Fibroblast of the conjunctiva (primary cell): ENCODE measurements at places on chromosomes 3 and 15.

DNA sequence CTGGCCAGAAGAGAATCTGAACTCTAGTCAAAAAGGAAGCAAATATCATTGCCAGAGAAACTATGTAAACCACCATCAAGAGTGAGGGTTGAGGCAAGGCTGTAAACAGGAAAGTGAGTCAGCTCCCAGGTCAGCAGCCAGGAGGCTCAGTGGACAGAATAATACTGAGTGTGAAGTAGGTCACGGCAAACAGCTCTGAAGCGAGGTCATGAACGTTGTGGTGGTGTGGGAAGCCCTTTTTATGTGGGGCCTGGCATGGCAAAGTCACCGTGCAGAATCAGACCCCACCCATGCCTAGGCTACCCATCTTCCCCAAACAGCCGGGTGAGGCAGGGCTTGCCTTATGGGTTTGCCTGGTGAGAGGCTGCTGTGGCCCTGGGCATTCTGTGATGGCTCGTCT lies 43.9 kb downstream of the THBS1 start:
- peak; percentile 41 for DNase-seq

- no peak for DNase-seq
Measured at GRCh38 chr3:32375596-32375930, 16.1 kb upstream of the CMTM7 start.

GRCh38 chr3:120506828-120507774 lies 56.3 kb upstream of the FSTL1 start:
- DNase-seq, result peak; percentile 46

GRCh38 chr3:153273767-153274435 lies 111.9 kb downstream of the RAP2B start:
- peak; percentile 13 for DNase-seq

DNA sequence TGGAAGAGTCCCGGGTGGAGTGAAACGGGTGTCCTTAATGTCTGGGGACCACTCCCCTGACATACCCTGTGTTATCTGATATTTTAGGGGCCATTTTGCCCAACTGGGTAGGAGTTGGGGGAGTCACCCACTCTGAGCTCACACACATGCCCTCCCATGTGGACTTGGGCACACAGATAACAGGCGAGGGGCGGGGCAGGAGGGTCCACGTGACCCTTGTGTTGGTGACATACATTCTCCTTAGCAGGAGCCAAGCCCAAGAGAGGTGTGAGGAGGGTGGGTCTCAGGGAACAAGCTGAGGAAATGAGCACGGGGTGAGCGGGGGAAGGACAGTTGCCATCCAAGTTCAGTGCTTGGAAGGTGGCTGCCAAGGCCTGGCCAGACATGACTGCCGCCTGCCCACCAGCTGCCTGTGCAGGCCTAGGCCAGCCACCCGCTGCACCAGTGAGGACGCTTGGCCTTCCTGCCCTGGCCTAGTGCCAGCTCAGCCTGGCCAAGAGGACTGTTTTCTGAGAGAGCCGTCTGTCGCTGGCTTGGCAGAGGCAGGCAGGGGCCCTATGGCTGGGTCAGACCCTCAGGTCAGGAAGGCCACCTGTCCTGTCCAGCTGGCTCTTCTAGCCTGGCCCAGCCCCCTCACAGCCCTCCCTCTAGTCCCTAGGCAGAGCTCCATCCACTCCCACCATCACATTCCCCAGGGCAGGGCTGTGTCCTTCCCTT lies 31.3 kb upstream of the TMEM115 start:
- DNase-seq, result no peak

GRCh38 chr3:177468331-177468730 lies 271.0 kb upstream of the TBL1XR1 start:
- peak; percentile 85 for DNase-seq
